ENCODE measurements at places on chromosomes 3 and 15.

DNA sequence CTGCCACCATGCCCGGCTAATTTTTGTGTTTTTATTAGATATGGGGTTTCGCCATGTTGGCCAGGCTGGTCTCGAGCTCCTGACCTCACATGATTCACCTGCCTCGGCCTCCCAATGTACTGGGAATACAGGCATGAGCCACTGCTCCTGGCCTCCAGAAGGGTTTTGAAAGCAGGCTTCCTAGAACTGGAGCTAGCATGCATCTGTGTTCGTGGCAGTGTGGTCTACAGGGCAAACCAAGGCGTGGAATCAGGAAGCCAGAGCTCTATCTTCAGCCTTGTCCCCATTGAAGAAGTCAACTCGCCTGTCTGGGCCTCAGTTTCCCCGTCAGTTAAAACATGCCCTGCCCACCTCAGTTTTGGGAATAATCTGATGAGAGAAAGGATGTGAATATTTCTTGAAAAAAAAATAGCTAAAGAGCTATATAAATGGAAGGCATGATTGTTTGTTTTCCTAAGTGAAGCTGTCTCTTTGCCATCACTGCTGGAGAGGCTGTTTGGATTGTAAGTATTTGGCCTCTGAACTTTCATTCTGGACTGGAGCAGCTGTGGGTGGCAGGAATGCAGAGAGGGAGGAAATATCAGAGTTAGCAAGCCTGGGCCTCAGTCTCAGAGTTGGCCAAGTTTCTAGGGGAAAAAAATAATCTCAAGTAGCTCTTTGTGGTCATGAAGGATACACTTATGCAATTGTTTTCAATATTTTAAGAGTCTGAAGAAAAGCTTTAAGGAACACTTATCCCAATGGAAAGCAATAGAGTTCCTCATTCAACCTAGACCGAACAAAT is 36.5 kb upstream of the UACA start:
- DNase-seq = peak; percentile 38

DNA sequence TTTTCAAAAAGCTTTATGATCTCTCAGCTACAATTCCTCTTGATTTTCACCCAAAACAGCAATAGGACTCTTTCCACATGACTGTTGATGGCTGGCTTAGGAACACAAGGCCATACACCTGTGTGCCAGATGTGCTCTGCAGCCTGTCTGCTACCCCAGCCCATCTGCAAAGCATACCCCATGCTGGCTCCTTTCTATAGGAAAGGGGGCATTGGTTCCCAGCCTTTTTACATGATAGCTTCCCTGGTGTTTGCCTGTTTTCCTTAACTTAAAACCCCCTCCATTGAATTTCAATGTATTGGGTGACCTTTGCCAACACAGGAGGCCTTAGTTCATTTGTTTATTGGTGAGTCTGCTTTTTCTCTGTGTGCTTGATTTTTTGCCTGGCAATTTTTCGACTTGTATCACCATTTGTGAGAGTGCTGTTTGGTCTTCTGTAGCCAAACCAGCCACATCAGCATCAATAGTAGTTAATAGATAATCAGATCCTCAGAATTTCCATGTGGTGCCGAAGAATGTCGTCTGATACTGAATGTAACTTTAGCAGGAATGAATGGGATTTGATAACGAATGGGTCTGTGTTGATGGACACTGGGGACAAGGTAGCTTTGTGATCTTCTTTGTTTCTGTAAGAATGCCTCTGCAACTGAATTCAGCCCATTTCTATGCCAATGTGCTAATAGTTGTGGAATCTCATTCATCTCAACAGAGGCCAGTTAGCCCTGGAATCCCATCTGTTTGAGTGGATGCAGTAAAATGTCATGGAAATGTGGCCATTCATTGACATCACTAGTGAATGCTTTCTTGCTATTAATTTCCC is 272.2 kb upstream of the RARB start:
- no peak for DNase-seq

- DNase-seq = no peak
Observed at GRCh38 chr3:25428789-25429335, 799 bp downstream of the RARB start.

GRCh38 chr3:184260724-184261269 is 556 bp downstream of the CAMK2N2 start:
- DNase-seq = no peak

GRCh38 chr3:122023335-122023910 is 1.4 kb upstream of the ILDR1 start:
- no peak for DNase-seq

- no peak for DNase-seq
Observed at GRCh38 chr3:128390867-128391266, 75.8 kb downstream of the DNAJB8 start.

DNA sequence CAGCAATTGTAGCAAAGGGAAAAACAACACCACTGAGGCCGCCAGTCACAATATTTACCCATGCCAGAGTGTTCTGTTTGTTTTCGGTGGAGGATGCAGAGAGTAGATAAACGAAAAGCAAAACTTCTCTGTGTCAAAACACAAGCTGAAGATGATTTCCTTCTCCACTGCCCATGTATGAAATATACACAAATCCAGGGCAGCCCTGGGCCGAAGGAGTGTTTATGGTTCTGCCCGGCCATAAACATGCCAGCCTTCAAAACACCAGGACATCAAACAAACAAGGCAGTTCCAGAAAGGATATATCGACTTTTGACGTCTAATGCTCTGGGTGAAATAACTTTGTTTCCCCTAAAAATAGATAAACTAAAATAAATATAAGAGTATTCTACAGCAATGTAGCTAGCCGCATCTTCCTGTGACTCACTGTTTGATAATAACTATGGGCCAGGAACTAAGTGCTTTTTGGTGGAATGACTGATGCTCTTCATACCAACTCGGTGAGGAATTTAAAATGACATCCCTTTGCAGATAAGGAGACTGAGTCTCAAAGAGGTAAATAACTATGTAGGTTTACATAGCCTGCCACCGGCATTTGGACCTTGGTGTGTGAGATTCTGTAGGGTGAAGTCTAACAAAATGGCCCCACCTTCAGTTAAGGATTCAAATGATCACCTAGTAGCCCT is 82.8 kb downstream of the MAGI1 start:
- DNase-seq = no peak

- DNase-seq = peak; percentile 32
Observed at GRCh38 chr15:98776607-98777281, 128.4 kb downstream of the IGF1R start.

DNA sequence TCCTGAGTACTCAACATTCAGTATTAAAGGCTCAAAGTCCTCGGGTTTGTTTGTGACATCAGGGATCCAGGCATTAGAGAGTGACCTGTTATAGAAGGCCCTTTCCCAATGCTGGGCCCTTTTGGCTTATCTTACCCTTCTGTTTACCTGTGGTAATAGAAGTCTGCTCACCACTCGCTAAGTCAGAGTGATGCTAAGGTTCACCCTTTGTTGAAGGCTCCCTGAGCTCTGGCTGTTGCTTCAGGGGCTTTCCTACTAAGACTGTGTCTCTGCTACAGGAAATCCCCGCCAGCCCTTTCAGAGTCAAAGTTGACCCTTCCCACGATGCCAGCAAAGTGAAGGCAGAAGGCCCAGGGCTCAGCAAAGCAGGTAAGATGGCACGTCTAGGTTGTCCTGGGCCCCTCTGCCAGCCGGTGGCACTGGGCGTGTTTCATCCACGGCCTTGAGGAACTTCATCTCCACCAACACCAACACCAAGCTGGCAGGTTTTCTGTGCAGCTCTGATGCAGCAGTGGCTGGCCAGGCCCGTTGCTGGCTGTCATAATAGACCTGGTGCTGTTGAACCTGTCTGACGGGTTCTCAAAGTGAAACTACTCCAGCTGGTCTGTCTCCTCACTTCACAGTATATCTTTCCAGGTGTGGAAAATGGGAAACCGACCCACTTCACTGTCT is 99.1 kb downstream of the DNASE1L3 start:
- no peak for DNase-seq

DNA sequence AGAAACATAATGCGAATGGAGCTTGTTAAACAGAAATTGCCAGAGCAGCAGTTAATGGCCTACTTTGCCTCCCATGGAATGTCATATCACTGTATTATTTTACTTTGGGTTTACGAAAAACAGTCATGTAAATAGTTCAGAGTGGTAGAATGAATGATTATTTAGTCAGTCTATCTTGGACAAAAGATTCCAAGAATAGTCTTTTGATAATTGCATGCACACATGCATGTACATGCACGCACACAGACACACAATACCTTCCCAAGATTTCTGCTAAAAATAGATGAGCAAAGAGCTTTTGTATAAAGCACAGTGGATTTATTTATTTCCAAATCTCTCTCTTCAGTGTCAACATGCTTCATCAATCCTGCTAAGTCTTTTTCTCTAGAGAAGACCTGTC is 800.7 kb downstream of the DIPK2A start:
- DNase-seq = no peak

- DNase-seq = no peak
Observed at GRCh38 chr3:134312072-134312872, 61.6 kb upstream of the RYK start.

DNA sequence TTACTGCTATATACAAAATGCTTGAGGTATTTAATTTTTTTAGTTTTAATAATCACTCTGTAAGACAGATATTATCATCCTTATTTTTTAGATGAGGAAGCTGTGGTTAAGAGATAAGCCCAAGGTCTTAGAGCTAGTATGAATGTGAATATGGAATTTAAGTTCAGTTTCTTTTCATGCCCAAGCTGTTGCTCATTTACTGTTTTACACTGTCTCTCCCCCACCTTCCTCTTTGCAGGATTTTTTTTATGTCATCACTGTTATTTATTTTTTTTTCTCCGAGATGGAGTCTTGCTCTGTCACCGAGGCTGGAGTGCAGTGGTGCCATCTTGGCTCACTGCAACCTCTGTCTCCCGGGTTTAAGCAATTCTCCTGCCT is 22.5 kb downstream of the MAP2K5 start:
- no peak for DNase-seq

GRCh38 chr15:29044503-29044901 is 158.7 kb downstream of the APBA2 start:
- DNase-seq = no peak

DNA sequence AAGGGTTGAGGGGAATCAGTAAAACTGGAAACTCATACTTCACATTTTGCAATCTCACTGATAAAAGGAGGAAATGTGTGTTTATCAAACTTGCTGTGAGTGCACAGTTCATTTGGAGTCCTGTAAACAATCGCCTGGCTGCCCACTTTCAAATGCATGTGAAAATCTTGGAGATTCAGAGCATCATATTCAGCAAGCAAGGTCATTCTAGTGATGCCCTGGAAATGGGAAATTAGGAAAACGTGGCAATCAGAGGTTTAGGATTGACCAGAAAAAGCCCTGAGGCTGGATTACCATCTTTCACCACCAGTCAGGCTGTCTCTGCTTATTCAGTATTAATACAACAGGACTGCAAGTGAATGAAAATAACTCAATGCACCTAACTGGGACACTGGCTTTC is 23.9 kb downstream of the DPH6 start:
- DNase-seq = no peak

DNA sequence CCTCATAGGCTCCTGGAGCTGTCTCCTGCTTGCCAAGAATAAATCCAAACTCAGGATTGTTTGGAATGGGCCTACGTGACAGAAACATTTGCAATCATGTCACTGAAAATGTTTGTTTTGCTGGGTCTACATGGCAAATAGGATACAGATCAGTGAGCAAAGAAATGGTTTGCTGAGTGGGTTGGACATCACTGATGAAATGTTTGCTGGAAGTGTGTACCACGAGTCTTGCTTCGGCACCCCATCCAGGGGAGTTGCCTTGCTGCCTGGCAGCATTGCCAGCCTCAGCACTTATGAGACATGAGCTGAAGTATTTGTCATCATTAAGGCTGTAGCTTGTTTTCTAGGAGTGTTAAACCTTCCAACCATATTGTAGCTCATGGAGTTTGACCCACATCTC is 213.3 kb upstream of the CFAP20DC start:
- no peak for DNase-seq

GRCh38 chr3:123028233-123028828 is 768 bp upstream of the SEMA5B start:
- peak; percentile 14 for DNase-seq

DNA sequence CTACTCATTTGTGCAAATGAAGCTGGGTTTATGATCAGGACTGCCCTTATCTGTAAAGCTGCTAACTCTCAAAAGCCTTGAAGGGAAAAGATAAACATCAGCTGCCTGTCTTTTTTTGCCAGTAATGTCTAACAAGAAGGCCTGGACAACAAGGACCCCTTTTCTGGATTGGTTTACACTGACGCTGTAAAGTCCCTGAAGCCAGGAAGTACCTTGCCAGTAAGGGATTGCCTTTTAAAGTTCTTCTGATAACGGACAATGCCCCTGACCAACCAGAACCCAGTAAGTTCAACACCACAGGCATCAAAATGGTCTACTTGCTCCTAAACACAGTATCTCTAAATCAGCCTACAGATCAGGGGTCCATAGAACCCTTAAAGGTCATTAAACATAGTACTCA is 178.0 kb downstream of the PCCB start:
- DNase-seq = no peak

DNA sequence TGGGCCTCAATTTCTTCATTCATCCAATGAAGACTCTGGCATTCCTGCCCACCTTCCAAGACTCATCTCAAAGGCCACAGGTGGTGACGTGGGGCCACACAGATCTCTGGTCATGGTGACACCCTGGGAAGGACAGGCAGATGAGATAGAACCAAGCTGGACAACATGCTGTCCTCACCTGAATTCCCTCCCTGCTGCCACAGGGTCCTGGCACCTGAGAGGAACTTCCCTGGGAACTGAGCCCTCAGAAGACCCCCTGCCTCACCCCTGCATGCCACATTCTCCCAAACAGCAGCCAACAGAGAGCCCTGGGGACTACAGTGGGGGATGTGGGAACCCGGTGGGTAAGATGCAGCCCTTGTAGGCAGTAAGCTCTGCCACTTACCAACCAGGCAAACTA is 10.7 kb downstream of the KLF15 start:
- no peak for DNase-seq

DNA sequence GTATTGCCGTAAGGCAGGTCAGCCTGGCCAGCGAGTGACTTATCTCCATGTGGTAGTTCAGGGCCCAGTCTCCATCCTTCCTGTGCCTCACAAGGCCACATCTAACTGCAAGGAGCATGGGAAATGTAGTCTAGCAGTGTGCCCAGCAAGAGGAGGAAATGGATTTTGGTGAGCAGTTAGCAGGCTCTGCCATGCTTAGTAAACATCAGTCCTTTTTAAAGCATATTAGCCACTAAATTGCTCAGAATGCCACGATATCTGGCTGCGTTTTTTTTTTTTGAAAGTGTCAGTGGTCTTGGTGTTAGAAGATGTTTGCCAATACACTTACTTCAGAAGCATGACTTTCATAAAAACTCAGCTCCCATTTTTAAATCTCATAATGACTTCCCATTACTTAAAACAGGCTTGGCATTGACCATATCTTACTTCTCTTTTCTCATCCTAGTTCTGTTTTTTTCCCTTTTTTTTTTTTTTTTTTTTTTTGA is 470.2 kb upstream of the TPRG1 start:
- no peak for DNase-seq

DNA sequence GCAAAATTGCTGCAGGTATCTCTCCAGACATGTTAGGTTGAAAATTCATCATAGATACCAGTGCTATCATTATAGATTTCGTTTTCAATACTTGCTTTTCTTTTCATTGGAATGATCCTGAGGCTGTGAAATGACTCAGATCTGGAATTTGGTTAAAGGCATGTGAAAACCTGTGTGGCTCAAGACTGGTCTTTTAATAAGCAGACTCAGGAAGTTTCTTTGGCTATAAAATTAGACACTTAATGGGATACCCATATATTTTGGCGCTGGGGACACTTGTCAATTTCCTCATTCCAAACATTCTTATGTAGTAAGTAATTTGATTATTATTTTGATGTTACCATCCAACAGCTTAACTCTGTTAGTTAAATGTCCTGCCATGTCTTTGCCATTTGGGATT is 1041.1 kb upstream of the GBE1 start:
- DNase-seq = no peak

GRCh38 chr15:98728811-98729160 is 80.4 kb downstream of the IGF1R start:
- no peak for DNase-seq

All from tibial nerve (tissue), 4 donors.